ENCODE measurements at places on chromosomes 7 and 10. TPM values are rescaled to one million over a fixed set of nuclear protein-coding genes. Genes with fewer than 3 reads are reported as not detected.

SPOCK2 gene
- 2.3 TPM for polyA plus RNA-seq

CTTNBP2 gene
- 0.26 TPM for polyA plus RNA-seq

ASAH2 gene
- polyA plus RNA-seq = 0.56 TPM

ZNF467 gene
- 1.2 TPM for polyA plus RNA-seq

TMEM196 gene
- polyA plus RNA-seq = not detected

ABCB4 gene
- polyA plus RNA-seq = 1.1 TPM

GIMAP1 gene
- 3.3 TPM for polyA plus RNA-seq

PURB gene
- polyA plus RNA-seq = 25.5 TPM

NEUROG3 gene
- polyA plus RNA-seq = not detected

ZNF479 gene
- not detected for polyA plus RNA-seq

ABCC2 gene
- 0.48 TPM for polyA plus RNA-seq

SEMA4G gene
- polyA plus RNA-seq = 0.48 TPM

Measured in psoas muscle (tissue), 8 donors.